ENCODE measurements at places on chromosomes 7 and 10.

DNA sequence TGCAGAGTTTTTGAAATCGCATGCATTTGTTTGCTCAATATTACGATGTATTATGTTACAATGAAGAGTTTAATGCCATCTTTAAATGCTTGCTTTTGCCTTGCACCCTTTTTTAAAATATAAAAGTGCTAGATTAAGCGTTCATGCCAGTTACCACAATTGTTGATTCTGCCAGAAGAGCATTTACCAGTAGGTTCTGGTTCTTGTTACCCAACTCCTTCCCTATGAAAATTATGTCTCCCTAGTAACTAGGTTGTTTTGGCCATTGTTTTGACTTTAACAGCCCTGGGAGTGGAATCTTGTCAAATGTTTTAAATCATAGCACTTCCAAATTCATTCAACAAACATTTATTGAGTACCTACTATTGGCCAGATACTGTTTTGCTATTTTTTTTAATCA lies 32.8 kb upstream of the CDK14 start:
- DNase-seq, result no peak

DNA sequence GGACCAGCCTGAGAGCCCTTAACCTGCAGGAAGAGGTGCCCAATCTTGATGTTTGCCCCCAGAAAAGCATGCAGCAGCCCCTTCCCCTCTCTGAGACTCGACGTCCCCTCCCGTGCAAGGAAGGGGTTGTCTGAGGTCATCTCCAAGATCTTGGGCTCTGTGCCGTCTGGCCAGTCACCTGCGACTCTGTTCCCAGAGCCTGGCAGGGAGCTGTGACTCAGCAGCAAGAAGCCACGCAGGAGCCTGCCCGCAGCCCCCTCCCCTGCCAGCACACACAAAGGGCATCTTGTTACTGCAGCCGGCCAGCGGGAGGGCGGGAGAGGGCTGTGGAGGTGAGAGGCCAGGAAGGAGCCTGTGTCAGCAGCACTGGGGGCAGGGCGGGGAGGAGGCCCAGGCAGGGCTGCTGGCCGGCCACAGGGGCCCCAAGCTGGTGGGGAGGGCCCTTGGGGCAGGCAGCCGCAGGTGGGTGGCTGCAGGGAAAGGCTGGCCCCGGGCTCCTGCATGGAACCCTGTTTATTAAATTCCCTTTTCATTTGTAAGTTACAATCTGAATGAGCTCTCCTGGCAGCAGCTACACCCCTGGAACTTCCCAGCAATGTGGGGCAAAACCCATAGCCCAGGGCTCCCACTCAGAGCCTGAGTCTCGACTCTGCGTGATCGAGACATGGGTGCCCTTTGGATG lies 103.7 kb upstream of the ZMIZ1 start:
- no peak for DNase-seq

GRCh38 chr7:90119178-90119971 lies 34.9 kb upstream of the STEAP1 start:
- DNase-seq, result no peak

DNA sequence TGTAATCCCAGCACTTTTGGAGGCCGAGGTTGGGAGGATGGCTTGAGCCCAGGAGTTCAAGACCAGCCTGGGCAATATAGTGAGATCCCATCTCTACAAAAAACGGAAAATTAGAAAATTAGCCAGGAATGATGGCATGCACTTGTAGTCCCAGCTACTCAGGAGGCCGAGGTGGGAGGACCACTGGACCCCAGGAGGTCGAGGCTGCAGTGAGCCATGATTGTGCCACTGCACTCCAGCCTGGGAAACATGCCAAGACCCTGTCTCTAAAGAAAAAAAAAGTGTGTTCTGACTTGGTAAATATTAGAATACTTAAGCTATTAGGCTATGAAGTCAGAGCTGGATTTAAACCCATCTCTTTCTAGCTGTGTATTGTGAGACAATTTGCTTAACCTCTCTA lies 81.0 kb upstream of the KAT6B start:
- no peak for DNase-seq

DNA sequence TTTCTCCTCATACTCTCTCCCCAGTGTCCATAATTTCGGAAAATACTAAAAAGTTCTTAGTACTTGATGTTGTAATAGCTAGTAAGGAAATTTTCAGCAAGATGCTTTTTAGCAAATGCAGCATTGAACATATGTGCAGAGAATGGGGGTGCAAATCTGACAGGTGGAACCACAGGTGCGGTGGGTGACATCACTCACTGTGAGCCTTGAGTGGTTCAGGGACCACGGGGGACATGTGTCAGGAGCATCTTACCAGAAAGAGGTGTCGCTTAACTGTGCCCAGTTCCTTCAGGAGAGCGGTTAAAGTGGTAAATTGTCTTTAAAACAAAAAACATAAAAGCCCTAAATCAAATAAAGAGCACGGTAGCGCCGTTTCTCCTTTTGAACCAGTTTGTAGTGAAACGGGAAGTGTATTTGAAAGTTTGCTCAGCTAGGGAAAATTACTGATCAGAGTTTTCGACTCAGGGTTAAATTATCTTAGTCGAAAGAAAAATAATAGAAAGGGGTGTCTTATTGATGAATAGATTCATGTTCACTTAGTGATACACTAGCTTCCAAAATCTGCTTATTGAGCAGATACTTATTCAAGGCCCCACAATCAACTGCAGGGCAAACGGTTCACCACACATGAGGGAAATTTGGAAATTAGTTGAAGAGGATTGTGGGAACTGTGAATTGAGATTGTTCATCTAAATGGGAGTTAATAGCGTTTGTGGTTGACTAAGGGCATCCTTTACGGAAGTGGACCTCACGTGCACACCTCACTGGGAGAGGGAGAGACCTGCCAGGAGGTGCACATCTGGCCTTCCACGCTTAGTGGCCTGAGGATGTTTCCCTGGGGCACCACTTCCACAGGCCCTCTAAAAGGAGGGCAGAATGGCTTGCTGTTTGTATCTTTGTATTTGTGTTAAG lies 12.7 kb downstream of the CUL1 start:
- no peak for DNase-seq

- no peak for DNase-seq
Measured at GRCh38 chr10:126902157-126902556, 3.1 kb upstream of the DOCK1 start.

- DNase-seq, result no peak
Measured at GRCh38 chr10:124324451-124324850, 94.3 kb downstream of the OAT start.

DNA sequence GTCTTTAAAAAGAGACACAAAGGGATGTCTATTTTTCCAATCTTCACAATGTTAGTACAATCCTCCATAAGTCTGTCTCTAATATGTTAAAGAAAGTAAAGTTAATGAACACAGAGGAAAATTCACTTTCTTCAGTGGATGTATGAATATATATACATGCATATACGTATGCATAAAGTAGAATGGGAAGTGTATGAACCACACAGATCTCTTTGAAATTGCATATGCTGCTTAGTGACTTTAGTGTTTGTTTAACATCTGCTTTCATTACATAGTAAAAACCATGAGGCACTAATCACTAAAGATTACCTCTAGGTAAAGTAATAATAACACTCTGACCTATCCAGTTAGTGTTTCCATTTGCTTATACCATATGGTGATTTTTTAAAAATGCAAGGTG lies 451.2 kb downstream of the SEMA3D start:
- DNase-seq, result no peak

- DNase-seq, result no peak
Measured at GRCh38 chr10:50567384-50567783, 56.4 kb downstream of the SGMS1 start.

DNA sequence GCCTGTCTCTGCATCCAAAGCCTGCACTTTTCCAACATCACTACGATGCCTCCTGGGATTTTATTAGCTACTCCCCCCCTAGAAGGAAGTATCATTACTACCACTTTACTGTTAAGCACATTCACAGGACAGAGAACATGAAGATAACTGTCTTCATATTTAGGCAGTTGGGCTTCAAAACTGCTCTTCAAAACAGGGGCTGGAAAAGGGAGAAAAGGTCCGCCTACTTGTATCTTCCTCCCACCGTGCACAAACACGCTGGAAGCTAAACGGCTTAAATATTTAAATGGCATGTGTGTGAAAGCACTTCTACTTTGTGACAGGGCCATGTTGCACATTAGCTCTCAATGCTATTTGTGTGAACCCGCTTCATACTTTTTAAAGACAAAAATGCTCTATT lies 999 bp downstream of the ITIH5 start:
- DNase-seq, result no peak

DNA sequence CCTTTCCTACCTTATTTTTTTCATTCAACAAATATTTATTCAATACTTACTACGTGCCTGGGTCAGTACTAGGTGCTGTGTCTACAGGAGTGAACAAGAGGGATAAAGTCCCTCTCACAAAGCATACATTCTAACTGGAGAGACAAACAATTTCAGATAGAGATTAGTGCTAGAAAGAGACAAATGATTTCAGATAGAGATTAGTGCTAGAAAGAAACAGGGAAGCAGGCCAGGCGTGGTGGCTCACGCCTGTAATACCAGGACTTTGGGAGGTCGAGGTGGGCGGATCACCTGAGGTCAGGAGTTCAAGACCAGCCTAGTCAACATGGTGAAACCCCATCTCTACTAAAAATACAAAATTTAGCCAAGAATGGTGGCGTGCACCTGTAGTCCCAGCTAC lies 34.6 kb downstream of the RBM28 start:
- DNase-seq, result no peak

- no peak for DNase-seq
Measured at GRCh38 chr10:125262409-125262808, 102.0 kb upstream of the CTBP2 start.

DNA sequence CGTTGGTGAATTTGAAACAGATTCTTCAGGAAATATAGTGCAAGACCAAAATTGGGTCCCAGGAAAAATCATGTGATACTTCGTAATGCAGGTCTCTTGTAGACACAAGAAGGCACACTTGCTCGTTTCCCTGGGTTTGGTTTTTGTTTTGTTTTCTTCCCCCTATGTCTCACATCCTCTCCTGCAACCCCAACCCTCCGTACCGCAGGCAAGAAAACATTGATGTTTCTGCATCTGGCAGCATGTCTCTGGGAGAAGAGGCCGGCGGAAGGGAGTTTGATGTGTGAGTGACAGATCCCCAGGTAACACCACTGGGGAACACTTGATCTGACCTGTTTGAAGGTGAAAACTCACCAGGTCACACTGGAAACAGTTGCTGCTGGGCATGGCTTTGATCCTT lies 718.5 kb downstream of the AUTS2 start:
- DNase-seq, result no peak

DNA sequence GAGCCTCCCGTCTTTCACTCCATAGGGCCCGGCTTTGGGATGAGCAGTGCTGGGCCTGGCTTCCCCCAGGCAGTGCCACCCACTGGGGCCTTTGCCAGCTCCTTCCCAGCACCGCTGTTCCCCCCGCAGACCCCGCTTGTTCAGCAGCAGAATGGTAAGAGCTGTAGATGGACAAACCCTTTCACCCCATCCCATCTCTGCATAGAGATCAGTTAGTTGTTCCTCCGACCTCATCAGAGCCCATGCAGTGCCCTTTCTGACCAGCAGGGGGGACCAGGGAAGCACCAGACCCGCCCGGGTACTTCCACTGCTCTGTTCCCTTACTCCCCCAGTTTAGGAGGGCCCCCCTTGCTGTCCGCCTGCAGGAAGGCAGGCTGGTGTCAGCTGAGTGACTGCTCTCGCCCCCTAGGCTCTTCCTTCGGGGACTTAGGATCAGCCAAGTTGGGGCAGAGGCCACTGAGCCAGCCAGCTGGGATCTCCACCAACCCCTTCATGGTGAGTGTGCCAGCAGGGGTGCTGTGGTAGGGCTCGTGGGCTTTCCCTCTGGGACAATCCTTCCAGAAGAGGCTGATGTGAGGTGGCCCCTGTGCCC lies 9.8 kb downstream of the SAP25 start:
- DNase-seq, result peak; percentile 60

GRCh38 chr10:77448226-77448625 lies 189.4 kb downstream of the KCNMA1 start:
- no peak for DNase-seq

DNA sequence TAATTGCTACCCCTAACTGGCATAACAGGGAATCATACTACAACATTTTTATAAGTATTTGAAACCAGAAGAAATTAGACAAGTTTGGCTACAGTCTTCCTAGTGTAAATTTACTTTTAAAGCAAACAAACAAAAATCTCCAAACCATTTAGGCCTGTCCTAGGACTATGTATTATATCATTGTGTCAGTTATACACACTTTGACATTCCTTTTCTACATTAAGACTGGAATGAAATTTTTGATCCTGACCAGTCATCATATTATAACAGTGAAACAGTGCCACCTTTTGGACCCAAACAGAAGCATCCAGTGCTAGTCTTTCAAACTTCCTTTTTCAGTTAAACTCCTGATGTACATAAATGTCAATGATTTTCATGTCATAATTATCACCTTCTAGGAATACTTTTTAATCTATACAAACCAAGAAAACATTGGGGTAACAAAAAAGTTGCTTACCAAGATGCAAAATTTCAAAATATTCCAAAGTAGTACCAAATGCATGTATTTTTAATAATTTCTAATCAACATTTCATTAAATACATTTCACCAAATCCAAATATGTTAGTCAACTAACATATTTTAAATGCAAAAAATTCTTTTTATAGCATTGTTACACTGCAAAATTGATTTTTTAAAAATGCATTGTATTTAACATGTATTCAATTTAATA lies 75.7 kb downstream of the IMMP2L start:
- no peak for DNase-seq

DNA sequence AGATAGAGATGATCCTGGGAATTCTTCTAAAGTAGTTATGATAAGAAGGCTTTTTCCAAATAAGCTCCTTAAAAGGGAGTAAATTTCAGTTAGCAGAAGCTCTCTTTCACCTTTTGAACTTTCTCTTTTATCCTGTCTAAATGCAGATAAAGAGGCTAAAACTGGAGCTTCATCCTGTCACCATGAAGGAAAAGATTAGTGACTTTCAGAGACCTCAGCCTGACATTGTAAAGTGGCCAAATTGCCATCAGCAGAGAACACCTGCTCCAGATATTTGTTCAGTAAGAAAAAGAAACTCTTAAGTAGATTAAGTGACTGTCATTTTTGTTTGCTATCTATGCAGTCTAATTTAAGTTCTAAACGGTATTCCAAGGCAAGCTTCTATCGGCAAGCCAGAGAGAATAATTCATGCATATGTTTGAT lies 18.3 kb downstream of the VWDE start:
- DNase-seq, result no peak

DNA sequence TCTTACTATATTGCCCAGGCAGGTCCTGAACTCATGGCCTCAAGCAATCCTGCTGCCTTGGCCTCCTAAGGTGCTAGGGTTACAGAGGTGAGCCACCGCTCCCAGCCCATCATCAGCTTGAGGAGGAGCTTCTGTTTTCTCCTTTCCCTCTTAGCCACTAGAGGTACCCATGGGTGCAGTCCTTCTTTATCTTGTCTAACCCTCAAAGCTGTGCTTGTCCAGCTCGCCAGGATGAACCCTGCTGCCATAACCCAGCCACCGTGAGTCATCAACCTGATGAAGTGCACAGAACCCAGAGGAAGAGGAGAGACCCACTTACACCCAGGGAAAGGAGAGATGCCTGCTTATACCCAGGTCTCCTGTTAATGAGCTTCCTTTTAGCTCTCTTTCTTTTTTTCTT lies 133.4 kb downstream of the CUL2 start:
- DNase-seq, result no peak

All from stimulated activated CD4-positive, alpha-beta T cell treated with anti-CD3 and anti-CD28 coated beads, Interleukin-1b, Interleukin-23, amount 100 ng/mL, for 1 hour (primary cell).